ENCODE measurements at places on chromosomes 7 and 10.

- DNase-seq, result no peak
Measured at GRCh38 chr10:130003787-130004613, 39.9 kb upstream of the EBF3 start.

DNA sequence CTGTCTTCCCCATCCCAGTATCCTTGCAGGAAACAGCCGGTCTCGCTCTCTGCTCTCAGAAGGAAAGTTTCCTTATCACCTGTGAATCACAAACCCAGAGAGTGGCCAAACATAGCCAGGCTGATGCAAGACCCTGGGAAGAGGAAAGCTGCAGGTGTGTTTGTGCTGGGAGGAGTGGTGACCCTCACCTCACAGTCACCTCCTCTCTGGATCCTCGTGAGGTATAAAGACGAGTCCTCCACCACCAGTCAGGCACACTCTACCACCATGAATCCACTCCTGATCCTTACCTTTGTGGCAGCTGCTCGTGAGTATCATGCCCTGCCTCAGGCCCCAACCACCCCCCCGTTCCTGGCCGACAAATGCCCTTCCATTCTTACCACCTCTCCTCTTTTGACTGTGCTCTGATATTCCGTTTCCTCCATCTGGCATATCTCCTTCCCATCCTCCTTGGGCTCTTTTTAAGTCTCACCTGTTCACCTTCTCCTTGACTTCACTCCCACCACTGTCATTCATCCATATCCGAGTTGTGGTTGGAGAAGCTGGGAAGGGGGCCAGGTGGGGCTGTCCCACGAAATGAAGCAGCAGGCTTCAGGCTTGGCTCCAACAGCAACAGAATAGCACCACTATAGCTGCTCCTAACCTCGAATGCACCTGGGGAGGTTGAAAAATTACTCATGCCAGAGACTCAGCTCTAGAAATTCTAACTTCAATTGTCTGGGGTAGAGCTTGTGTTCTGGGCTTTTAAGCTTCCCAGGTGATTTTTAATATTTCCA lies at the start of gene PRSS1:
TSS of gene PRSS1 (plus strand) at position 255 of the 776 bp plus-strand sequence. CDS start at position 268, 13 bp downstream.
- DNase-seq, result no peak

DNA sequence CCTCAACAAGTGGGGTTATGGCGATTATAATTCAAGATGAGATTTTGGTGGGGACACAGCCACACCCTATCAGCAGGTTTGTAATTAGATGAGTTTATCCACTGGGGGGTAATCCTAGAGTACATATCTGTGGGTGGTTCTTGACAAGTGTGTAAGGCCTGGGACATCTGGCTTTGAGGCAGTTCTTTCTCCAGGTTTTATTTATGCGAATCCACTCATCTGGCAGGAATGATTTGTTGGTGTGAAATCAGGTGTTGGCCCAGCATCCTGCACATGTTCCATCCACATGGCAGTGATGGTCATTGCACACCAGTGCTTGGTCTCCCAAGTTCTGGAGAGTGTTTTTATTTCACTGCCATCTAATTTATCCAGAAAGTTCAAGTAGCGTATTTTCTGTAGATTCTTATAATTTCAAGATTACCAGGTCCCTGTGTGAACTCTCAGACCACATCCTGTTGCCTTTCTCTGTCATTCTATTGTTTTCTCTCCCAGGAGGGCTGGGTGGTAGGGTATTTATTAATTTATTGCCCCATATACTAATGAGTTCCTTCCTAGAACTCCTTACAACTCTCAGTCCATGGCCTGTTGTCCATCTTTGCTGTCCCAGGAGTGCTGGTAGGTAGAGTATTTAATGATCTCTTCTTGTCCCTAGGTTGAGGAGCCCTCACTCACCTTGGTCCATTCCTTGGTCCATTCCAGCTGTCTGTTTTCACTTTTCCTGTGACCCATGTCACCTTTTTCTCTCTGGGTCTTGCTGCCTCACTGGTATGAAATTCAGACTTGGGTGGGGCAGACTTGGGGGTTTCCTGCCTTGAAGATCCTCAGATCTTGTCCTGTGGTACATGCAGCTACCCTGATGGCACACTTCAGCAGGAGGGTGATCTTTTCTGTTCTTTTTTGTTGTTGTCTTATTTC lies 10.4 kb downstream of the RALA start:
- no peak for DNase-seq

- DNase-seq, result no peak
Measured at GRCh38 chr7:111871283-111871682, 309.0 kb upstream of the IMMP2L start.

DNA sequence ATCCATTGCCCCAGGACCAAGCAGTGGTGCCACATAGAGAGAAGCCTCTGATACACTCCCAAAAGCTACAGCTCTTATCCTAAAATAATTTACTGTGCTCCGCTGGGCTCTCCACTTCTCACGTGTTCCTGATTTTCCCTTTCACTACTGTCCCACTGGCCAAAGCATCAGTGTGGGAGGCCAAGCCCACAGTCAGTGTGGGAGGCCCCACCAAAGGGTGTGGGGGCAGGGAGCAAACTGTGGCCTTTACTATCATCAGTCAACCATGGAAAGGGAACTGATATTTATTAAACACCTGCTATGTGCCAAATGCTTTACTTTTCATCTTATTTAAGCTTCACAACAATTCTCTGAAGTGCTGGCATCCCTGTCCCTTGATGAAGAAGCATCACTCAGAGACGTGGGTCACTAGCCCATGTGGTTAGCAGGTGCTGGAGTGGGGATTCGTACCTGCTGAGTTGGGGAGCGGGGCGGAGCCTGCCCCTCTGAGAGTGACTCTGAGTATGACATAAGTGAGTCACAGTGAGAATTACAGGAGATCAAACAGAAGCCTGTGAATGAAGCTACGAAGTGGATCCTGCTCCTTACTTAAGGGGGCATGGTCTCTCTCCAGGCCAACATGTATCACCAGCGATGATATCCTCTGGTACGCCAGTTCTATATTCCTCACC lies 50.4 kb downstream of the PYROXD2 start:
- no peak for DNase-seq

- DNase-seq, result peak; percentile 64
Measured at GRCh38 chr10:88209837-88210561, 346.6 kb downstream of the PTEN start.

DNA sequence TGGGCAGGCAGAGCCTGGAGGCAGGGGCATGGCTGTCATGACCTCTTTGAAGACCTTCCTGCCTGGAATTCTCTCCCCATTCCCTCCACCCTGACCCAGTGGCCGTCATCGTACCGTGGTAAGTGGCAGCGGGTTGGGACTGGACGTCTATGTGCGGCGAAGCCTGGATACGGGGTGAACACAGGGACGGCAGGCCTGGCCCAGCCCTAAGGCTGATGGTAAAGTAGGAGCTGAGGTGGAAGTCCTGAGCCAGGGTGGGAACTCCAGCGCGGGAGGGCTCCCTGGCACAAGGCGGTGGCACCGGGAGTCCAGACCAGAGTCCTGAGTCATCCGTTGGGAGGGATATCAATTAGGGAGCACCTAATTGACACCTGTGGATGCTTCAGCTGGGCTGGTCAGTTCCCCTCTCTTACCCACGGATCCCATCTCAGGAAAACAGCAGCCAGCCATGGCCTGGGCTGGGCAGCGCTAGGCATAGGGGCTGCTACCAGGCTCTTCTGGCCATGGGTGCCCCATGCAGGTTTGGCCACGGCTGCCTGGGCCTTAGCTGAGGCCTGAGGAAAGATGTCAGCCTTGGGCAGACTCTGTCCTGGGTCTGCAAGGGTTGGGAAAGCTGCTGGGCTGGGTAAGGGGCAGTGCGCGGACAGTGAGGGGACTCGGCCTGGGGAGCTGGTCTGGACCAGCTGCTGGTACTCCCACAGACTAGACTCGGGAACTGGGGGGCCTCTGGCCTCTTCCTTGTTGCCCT lies 3.3 kb downstream of the PPIF start:
- DNase-seq, result no peak

- no peak for DNase-seq
Measured at GRCh38 chr10:129580010-129580409, 113.0 kb downstream of the MGMT start.

DNA sequence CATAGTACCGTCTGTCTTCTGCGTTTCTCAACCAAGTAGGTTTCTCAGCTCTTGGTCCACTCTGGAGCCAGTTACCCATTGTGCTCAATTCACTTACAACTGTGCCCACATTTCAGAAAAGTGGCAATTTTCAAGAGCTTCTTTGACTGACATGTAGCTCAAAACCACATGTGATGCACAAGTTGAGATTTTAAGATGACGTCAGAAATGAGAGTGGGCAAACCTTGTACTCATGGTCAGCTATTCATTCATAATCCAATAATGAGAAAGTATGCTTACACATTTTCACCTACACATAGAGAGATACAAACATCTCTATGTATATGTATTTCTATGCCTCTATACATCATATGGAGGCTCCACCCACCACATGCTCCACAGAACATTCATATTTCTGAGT lies 487.2 kb upstream of the AKR1E2 start:
- no peak for DNase-seq

Measured in suppressor macrophage treated with lipopolysaccharide for 4 hours (primary cell).